Common myeloid progenitor, CD34-positive (primary cell): ENCODE measurements at places on chromosomes 11 and 22.

GRCh38 chr11:64878494-64879243 lies at the start of gene EHD1:
EHD1 (minus strand) TSS chr11:64878621; CDS start chr11:64878464, 157 bp downstream.
- peak; percentile 97 for DNase-seq

DNA sequence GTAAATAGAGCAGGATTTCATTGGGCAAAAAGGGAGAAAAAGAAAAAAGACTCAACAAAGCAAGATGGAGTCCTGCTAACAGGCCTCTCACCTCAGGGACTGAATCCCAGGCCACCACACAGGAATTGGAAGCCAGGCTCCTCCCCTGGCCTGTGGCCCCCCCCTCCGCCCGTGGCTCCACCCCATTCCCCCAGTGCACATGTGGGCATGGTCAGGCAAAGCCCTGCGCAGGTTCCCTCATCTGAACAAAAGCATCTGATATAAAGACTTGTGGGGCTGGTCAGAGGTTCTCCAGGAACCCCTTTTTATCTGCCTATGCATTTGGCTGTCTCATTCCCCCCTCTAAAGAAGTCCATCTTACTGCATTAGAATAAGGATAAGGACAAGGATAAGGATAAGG lies 46.0 kb upstream of the PAK1 start:
- no peak for DNase-seq

DNA sequence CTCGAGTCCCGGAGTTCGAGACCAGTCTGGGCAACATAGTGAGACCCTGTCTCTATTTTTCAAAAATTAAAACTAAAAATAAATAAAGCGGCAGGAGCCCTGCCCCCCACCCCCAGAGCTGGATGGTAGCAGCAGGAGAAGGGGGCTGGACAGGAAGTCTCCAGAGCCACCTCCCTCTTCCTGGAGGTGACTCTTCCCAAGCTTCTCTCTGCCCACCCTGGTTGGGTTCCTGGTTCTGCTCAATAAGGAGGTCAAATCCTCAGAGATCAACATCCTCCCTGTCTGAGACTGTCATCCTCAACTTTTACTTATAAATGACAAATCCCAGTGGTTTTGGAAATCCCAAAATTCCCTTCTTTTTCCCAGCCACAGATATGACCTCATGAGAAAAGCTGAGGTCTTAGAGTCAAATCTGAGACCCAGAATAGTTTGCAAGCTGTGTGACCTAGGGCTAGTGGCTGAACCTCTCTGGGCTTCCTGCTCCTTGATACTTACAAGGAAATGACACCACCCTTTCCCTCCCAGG lies 987 bp downstream of the C1QTNF6 start:
- DNase-seq = no peak

GRCh38 chr11:70399681-70400112 lies 1.4 kb downstream of the CTTN start:
- DNase-seq = peak; percentile 32

GRCh38 chr11:23765682-23766252 lies 731.1 kb upstream of the LUZP2 start:
- no peak for DNase-seq

- DNase-seq = peak; percentile 26
These were observed 38.9 kb upstream of the SCUBE2 start for GRCh38 chr11:9130297-9130696.

- no peak for DNase-seq
These were observed 4.2 kb downstream of the PEX16 start for GRCh38 chr11:45913514-45913913.

GRCh38 chr11:134562196-134562595 lies 150.2 kb upstream of the B3GAT1 start:
- no peak for DNase-seq

DNA sequence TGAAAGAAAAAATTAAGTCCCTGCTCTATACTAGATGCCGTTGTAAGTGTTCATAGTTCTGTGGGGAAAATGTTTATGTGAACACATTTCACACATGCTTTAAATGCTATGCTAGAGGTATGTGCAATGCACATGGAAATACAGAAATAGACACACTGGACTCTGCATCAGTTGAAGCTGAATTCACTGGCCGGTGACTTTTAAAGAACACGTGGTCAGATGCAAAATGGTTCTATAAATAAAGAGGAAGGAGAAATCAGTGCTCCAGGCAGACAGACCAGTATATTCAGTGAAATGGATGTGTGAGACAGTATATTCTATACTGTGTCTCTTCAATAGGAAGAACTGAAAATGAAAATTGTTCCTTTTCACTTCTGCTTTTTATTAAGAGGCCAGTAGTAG lies 29.9 kb downstream of the TRPC6 start:
- no peak for DNase-seq

- DNase-seq = no peak
These were observed 1.5 kb downstream of the RAB30 start for GRCh38 chr11:83070044-83070701.

DNA sequence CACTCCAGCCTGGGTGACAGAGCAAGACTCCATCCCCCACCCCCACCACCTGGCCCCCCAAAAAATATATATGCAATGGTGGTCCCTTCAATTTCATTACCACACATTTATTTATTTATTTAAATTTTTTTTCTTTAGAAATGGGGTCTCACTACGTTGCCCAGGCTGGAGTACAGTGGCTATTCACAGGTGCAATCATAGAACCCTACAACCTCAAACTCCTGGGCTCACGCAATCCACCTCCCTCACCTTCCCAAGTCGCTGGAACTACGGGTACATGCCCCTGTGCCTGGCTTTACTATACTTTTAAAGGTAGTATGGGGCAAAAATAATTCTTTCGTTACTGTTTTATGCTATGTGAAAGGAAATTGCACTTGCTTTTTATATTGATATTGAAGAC lies 50.9 kb upstream of the EP300 start:
- DNase-seq = no peak

DNA sequence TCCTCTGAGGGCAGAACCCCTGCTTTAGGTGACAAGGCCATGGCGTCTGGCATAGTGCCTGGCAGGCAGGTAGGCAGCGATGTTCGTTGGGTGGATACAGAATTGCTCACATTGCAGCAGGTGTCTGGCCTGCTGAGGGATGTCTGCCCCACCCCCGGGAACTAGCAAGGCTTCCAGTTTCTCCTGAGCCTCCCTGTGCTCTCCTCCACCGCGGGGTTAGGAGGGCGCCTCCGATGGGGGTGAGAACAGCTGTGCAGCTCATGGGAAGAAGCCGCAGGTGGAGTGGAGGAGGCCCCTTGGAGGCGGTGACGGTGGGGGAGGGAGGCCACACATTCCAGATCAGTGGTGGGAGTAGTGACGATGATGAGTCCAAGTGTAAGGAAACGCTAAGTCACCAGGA lies 48.3 kb upstream of the JAM3 start:
- no peak for DNase-seq

- DNase-seq = no peak
These were observed 13.2 kb upstream of the POU2F3 start for GRCh38 chr11:120226714-120227113.

DNA sequence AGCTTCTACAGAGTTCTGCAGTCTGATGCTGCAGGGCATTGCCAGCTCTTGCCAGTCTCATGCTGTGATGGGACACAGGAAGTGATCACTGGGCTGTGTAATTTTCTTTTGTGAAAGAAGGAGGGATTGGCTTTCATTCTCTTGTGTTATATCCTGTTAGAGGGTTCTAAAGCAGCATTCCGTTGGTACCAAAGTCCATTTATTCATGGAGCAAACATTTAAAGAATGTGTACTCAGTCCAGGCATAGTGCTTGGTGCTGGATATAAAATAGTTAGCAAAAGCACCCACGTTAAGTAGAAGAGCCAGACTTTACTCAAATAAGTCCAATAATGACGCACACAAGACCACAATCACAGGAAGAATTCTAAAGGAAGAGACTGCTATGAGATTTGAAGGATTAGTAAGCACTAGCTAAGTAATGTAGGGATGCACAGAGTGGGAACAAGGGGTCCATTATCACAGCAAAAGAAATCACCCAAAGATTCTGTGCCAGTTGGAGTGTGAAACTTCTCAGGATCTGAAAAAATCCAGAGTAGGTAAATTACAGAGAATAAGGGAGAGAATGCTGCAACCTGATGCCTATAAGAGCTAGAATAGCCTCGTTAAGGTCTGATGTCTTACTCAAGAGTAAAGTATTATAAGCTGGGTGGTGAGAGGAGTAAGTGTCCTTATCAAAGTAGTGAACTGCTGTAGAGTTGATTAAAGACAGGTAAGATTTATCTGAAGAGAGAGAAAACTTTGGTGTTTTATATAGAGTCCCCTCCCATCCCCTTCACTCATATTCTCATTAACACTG lies 728.3 kb downstream of the METTL15 start:
- DNase-seq = no peak

DNA sequence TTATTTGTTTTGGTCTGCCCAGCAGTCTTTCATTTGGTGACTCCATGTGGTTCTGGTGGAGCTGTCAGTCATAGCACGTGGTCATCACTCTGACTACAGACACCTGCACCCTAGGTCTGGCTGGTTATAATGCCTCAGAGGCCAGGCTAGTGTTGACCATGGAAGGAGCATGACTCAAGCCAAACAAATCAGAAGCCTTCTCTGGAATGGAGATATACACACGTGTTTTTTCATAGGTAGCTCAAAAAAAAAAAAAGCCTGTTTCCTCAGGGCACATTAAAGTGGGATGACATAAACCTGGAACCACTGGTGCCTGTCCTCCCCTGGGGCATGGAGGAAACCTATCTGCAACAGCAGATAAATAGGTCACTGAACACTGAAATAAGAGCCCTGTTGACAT lies 8.1 kb upstream of the PLAAT3 start:
- DNase-seq = no peak

DNA sequence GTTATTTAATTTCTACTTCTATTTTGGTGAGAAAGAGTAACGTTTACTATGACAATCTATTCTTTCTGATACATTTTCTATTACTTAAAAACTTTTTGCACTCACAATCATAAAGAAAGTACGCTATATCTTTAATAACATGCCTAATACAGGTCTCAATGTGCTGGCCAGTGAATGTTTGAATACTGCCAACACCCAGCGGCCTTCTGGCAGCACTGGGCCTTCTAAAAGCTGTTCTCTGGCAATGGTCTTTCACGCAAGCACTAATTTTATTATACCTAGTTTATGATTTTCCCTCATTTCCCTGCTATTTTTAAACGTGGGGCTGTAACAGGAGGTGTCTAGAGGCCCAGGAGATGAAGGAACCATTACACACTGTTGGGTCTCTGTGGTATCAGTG lies 349.8 kb upstream of the PITPNB start:
- DNase-seq = no peak

- DNase-seq = no peak
These were observed 13.1 kb downstream of the ADM start for GRCh38 chr11:10317776-10318526.

- peak; percentile 70 for DNase-seq
These were observed 21.9 kb upstream of the POLD3 start for GRCh38 chr11:74570266-74571061.

DNA sequence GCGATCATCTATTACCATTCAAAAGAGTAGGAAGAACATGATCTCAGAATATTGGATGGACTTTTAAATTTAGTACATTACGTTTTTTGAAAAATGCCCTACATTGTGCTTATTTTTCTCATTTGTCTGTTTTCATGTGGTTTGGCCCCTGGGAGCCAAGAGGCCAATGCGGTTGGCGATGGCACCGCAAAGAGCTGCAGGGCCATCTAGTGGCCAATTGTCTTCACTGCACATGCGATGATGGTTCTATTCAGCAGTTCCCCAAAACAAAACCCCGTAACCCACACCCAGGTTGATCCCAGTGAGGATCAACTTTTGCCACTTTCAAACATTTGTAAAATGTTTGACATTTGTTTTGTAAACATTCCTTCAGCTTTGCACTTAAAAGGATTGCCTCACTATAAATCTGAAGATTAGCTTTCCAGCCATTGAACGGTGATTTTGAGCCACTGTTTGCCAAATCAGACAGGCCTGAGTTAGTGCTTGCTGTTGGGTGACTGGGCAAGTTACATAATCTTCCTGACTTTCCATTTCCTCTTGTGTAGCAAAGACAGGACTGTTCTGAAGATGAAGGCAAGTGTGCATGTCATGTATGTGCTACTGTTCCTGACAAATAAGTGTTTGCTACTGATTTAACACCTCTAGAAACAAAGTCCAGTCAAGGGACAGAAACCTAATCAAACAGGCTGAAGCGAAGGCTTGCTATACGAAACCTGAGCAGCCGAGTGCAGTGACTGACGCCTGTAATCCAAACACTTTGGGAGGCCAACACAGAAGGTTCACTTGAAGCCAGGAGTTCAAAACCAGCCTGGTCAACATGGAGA lies 29.2 kb upstream of the XBP1 start:
- DNase-seq = peak; percentile 92

- no peak for DNase-seq
These were observed 1.5 kb downstream of the ASPHD2 start for GRCh38 chr22:26430600-26430999.

DNA sequence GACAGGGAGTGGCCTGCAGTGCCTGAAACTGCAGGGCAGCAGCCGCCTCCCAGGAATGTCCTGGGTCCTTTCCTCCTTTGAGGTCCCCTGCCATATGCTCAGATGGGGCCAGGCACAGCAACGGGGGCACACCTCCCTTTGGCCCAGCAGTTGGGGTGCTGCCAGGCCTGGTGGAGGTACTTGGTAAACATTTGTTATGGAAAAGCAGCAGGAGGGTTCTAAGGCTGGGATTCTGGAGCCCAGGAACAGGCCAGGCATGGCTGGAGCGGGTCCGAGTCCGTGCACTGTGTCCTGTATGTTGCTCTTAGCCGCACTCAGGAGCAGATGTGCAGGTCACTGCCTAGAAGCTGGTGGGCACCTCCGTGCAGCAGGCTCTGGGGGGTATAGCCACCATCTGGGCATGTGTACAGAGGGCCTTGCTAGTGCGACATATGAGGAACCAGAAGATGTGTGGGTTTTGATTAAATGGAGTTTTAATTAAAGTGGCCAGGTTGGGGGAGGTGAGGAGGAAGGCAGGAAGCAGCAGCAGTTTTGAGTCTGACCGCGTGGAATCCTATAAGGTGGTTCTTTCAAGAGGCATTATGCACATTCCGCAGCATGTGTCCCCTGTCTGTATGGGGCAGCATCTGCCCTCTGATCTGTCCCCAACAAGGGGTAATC lies 1.5 kb downstream of the ADORA2A start:
- peak; percentile 84 for DNase-seq

DNA sequence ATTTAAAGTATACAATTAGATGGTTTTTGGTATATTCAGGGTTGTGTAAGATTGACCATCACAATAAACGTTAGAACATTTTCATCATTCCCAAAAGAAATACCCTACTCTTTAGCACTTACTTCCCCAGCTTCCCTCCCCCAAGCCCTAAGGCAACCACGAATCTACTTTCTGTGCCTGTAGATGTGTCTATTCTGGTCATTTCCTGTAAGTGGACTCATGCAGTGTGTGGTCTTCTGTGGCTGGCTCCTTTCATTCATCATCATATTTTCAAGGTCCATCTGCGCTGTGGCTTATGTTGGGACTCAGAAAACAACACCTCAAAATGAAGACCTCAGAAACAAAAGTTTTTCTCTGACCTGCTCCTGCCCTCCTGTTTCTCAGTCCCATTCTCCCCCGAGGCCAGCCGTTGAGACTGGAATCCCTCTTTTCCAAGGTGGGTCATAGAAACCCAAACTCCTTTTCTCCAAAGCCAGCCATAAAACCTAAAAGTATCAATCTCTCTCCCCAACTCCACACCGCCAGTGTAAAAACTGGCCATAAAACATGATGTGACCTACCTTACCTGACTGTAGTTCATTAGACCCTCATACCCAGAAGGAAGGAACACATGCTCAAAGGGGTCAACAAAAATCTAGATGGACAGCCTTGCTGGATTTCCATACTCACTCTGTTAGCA lies 12.9 kb upstream of the TMPRSS13 start:
- DNase-seq = no peak
